Kidney tubule cell (primary cell): ENCODE measurements at places on chromosomes 2 and 18.

DNA sequence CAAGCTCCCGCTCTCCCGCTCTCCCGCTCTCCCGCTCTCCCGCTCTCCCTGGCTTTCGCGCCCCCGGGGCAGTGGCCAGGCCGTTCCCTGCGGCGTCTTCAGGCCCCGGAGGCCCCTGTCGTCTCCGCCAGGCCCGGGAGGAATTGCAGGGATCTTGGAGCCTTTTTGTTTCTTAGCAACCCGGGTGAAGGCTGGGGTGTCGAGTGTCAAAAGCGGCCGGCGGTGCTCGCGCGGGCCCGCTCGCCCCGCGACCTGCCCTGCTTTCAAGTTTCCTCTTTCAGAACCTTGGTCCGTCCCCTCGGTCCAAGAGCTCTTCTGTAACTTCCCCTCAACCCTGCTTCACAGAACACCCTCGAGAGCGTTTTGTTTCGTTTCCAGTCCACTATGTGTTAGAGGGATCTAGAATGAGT is 1.4 kb downstream of the RNF138 start:
- DNase-seq, result peak; percentile 48

DNA sequence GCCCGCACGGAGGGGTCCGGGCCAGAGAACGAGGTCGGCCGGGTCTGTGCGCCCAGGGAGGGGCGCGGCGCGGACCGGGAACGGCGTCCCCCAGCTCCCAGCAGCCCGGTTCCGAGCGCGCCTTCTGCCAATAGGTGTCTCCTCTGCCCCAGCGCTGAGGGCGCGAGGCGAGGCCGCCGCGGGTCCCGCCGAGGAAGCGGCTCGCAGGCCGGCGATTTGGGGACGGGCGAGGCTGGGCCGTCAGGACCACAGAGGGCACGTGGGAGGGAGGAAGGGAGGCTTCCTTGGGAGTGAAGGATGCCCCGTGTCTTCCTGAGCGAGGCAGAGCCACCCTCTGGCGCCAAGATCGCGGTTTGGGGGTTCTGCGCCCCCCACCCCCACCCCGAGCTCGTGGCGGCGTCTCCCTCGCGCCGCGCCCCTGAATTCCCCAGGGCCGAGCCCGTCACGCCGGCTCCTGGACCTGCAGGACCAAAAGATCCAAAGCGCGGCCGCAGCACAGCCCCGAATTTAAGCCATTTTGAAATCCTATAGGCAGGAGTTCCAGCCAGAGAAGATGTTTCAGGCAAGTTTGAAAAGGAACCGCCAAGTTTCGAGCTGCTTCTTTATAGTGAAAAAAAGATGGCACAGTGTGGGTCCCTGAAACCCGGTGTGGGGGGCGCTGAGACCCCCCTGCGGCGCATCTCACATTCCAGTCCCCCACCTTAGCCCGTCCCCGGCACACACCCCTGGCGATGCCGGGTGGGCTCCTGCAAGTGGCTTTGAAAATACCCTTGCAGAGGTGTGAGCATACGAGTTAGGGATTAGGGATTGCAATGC is 909 bp downstream of the NFATC1 start:
- DNase-seq, result peak; percentile 31

DNA sequence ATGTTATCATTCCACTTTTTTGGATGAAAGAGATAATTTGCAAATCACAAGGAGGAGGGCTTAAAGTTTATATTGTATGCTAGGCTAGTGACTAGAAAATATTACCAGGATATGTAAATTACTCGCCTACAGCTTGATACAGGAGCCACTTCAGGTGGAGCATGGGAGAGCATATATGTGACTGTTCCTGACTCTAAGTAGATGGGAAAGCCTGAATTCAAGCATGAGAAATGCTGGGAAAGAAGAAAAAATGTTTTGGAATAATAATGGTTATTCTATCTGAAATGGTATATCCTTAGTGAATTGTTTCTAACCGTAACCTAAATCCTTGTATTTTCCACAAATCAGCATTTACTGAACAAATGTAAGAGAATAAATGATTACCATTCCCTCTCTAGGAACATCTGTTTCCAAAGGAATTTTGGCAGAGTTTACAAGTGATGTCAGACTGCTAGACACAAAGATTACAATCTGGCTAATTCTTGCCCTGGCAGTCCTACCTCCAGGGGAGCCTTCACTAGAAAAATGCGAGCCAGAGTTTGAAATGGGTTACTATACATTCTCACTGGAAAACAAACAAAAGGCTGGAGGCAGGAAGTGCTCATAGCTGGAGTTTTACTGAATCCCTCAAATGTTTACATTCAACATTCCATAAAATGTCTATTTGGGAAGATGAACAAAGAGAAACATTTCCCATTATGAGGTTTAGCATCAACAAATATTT is 129.4 kb upstream of the MAPRE2 start:
- peak; percentile 38 for DNase-seq

- DNase-seq, result no peak
These were observed 96.2 kb downstream of the BARD1 start for GRCh38 chr2:214713080-214713830.

- peak; percentile 28 for DNase-seq
These were observed 147.0 kb upstream of the ID2 start for GRCh38 chr2:8534729-8535468.

GRCh38 chr2:181780047-181780651 is 99.8 kb upstream of the NEUROD1 start:
- peak; percentile 91 for DNase-seq

DNA sequence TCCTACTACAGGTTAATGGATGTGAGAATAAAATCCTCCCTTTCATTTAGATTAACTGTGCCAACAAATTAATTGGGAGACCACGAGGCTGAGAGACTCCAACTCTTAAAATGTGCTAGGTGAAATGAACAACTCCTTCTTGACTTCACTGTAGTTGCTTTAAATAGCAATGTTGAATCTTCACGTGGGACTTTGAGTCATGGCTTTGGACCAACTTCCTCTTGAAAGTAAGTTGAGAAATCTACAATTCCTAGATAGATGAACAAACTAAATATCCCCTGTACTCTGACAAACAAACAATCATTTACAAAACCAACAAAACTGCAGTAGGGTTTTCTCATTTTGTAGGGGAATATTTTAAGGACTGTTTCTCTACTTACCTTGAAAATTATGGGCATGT is 291.9 kb upstream of the SPRED2 start:
- DNase-seq, result no peak

- peak; percentile 45 for DNase-seq
These were observed 49.4 kb upstream of the MCFD2 start for GRCh38 chr2:46964835-46965560.

GRCh38 chr2:184599054-184599871 is 934 bp downstream of the ZNF804A start:
- no peak for DNase-seq

DNA sequence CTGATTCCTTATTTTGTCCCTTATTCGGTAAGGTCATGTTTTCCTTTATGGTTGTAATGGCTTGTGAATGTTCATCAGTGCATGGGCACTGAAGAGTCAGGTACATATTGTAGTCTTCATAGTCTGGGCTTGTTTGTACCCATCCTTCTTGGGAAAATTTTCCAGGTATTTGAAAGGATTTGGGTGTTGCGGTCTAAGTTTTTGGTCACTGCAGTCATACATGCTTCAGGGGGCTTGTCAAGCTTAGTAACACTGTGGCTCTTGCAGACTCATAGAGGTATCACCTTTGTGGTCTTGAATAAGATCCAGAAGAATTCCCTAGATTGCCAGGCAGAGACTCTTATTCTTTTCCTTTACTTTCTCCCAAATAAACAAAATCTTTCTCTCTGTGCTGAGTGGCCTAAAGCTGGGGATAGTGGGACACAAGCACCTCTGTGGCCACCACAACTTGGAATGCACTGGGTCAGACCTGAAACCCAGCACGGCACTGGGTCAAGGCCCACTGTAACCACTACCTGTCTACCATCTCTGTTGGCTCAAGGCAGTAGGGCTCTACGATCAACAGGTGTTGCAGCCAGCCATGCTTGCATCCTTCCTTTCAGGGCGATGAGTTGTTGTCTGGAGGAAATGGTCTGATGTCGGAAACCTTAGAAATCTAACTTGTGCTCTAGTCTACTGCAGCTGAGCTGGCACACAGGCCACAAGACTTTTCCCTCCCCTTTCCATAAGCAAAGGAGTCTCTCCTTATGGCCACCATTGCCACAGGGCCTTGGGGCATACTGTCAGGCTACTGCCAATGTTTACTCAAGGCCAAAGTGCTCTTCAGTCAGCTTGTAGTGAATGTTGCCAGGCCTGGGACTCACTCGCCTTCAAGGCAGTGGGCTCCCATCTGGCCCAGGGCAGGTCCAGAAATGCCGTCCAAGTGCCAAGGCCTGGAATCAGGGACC is 21.5 kb downstream of the IL1RN start:
- peak; percentile 58 for DNase-seq

DNA sequence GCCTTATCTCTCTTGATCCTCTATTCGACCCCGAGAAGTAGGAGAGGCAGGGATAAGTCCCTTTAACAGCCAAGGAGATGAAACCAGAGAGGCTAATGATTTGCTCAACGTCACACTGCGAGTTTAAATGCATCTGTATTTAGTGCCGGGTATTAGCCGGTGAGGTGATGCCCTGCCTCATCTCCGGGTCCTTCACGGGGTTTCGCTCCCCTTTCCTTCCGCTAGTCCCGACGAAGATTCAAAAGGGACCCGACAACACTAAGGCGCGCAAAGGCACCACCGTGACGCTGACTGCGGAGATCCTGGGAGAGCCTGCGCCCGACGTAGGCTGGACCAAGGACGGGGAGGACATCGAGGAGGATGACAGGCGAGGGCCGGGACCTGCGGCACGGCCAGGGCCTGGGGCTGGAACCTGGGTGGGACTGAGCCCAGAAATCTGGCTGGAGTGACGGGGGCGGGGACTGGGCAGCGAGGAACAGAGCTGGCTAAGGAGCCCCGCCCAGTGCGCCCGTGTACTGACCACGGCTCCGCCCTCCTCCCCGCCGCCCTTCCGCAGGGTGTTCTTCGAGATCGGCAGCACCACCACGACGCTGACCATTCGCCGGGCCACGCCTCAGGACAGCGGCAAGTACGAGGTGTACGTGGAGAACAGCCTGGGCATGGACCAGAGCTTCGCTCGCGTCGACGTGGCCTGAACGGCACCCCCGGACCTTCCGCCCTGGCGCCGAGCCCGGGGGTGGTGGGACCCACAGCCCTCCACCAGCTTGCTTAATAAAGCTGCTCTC is 1.0 kb upstream of the GMPPA start:
- peak; percentile 84 for DNase-seq

DNA sequence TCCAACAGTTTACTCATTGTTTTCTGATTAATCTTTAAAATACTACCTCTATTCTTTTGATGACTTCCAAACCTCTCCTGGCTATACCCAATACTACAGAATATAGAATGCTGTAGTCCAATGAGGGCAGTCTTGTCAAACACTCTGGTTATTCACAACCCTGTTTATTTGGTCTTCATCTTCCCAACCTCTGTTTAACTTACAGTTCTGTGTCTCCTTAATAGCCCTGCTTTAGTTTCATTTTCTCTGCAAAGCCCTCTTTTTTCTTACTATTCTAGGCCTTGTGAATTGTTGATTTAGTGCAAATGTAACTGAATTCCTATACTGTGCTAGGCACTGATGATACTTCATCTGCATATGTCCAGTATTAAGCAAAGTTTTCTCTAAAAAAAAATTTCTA is 40.0 kb downstream of the ACVR2A start:
- DNase-seq, result no peak

GRCh38 chr2:71066856-71067255 is 1.6 kb upstream of the NAGK start:
- no peak for DNase-seq

DNA sequence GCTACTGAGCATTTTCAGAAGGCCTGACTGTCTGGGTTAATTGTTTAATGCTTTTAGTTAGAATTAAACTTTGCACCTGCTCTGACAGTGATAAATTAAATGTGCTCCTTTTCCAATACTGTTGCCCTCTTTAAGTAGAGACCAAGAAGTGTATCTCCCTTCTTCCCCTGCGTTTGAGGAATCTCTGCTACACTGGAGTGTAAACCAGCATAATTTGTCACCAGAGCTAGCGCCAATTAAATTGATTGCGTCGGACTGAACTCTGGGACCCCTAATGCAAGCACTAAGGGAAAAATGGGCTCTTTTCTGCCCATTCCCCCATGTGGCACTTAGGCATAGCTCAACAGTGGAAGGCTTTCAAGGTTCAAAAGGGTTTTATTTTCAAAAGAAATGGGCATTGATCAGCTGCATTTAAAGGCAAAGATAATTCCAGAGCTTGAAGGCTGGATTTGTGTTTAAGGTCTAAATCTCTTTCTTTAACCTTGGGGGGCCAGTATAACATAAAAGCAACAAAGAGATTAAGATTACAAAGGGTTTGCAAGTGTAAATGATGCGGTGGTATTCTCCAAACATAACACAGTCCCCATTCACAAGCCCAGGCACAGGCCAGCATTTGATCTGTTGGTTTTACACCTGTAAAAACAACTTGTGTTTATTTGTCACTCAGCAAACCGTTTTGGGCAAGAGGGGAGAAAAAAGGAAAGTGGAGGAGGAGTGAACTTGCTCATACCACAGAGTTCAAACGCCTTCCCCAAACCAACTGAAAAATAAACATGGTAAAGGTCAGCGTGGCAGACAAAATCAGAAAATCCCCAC is 427.6 kb downstream of the BCL11A start:
- DNase-seq, result no peak

DNA sequence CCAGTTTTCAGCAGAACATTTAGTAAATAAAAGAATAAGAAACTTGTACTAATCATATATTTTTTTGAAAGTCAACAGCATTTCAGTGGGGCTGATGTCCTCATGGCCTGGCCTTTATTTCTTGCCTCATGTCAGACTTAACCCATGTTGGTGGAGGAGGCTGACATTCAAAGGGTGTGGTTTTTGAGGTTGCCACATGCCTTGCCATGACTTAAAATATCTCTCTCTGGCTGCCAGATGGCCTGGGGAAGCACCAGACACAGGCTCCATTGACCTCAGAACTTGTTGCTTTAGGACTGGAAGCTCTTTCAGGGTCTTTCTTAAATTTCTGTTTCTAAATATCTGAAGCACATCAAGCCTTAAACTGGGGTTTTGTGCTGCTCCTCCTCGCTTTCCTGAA is 32.5 kb upstream of the CD28 start:
- DNase-seq, result no peak

DNA sequence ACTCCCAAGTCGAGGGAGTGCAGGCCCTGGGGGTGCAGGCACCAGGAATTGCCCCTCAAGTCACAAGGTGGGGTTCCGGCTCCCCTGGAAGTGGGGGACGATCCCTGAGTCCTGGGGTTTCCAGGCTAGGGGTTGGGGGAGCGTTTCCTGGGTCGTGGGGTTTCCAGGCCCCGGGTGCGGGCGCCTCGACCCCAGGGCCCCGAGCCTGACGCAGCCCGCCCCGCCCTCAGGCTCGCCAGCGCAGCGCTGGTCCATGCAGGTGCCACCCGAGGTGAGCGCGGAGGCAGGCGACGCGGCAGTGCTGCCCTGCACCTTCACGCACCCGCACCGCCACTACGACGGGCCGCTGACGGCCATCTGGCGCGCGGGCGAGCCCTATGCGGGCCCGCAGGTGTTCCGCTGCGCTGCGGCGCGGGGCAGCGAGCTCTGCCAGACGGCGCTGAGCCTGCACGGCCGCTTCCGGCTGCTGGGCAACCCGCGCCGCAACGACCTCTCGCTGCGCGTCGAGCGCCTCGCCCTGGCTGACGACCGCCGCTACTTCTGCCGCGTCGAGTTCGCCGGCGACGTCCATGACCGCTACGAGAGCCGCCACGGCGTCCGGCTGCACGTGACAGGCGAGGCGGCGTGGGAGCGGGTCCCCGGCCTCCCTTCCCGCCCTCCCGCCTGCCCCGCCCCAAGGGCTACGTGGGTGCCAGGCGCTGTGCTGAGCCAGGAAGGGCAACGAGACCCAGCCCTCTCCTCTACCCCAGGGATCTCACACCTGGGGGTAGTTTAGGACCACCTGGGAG is 12.0 kb downstream of the SIGLEC15 start:
- DNase-seq, result peak; percentile 58

GRCh38 chr2:168694173-168694572 is 108.3 kb upstream of the NOSTRIN start:
- DNase-seq, result no peak
